ENCODE measurements at places on chromosomes 11 and 22. TPM values are rescaled to one million over a fixed set of nuclear protein-coding genes. Genes with fewer than 3 reads are reported as not detected.

GRCh38 chr11:103681855-103682254 lies 354.6 kb upstream of the DDI1 start:
- no peak for DNase-seq

- DNase-seq, result no peak
Measured at GRCh38 chr22:46023558-46023981, 46.6 kb upstream of the WNT7B start.

DNA sequence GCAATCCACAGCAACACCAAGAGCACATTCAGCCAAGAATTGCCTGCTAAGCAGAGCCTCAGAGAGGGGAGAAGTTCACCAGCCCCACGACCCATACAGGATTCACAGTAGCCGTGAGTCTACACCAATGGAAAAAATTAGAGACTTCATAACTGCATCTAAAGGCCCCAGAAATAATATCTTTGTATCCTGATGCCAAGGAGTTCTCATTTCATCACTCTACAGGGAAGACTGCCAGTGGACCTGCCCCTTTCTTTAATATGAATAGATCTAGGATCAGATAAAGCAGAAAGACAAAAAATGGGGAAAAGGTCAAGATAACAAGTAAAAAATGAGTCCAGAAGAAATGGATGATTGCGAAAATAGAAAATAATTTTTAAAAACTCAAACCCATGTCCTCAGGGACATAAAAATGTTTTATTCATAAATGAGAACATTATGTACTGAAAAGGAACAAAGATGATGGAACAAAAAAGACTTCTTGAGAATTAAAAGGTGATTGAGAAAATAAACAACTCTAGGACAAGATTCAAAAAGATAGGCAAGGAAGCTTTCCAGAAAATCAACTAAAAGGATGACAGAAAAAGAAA lies 9.5 kb downstream of the APOL3 start:
- no peak for DNase-seq

- no peak for DNase-seq
Measured at GRCh38 chr22:28743852-28744251, 2.0 kb downstream of the HSCB start.

THY1 gene
- polyA plus RNA-seq, result not detected

OR52I2 gene
- not detected for polyA plus RNA-seq

ST3GAL4 gene
- 4.0 TPM for polyA plus RNA-seq

COA4 gene
- 64.8 TPM for polyA plus RNA-seq
